ENCODE measurements at places on chromosomes 2 and 18.

- no peak for DNase-seq
Measured at GRCh38 chr2:125456693-125457363, 1199.1 kb upstream of the GYPC start.

DNA sequence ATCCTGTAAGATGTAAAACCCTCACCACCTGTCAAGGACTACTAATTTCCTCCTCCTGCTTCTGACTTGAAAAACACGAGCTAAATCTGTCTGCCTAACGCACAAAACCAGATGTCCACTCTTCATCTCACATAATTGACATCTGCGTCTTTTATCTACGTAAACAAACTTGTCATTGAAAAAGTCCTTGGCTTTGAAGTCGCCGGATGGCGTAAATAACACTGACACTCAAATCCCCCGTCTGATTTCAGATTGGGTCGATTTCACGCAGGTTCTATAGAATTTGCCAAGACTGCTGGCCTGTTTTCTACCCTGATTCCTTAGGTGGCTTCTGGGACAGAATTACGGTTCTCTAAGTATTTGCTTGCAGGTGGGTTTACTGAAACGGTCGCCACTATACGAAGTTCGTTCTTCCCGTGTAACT is 539 bp upstream of the MOB4 start:
- DNase-seq = no peak

- peak; percentile 49 for DNase-seq
Measured at GRCh38 chr2:241814643-241815476, 5.9 kb downstream of the NEU4 start.

DNA sequence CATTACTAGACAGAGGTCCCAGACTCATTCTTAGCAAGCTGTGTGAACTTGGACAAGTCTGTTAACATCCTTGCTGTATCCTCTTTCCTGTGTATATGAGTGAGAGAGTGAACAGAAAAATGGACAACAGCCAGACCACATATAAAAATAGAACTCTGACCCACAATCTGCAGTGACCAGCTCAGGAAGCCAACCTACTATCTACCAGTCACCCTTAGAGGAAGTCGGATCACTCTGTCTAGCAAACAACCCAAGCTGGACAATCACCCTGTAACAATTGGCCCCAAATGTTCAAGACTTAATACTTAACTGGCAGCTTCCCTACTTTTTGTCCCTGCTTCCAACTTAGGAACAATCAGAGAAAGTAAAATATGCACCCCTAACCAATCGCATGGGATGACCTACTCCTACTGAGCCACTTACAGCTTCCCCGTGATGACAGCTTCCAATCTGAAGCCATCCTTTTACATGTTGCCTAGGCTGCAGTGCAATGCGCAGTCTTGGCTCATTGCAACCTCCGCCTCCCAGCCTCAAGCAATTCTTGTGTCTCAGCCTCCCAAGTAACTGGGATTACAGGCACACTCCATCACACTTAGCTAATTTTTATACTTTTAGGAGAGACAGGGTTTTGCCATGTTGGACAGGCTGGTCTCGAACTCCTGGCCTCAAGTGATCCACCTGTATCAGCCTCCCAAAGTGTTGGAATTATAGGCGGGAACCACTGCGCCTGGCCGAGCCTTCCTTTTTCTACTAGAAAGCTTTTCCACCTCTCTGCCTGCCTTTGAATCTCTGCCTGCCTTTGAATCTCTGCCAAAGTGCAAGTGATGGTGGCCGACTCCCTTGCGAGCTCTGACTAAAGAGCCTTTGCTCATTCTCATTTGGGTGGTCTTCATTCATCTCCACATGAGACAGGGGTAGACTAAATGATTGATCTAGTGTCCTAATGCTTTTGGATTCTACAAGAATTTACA is 158.3 kb upstream of the NDUFV2 start:
- DNase-seq = no peak

DNA sequence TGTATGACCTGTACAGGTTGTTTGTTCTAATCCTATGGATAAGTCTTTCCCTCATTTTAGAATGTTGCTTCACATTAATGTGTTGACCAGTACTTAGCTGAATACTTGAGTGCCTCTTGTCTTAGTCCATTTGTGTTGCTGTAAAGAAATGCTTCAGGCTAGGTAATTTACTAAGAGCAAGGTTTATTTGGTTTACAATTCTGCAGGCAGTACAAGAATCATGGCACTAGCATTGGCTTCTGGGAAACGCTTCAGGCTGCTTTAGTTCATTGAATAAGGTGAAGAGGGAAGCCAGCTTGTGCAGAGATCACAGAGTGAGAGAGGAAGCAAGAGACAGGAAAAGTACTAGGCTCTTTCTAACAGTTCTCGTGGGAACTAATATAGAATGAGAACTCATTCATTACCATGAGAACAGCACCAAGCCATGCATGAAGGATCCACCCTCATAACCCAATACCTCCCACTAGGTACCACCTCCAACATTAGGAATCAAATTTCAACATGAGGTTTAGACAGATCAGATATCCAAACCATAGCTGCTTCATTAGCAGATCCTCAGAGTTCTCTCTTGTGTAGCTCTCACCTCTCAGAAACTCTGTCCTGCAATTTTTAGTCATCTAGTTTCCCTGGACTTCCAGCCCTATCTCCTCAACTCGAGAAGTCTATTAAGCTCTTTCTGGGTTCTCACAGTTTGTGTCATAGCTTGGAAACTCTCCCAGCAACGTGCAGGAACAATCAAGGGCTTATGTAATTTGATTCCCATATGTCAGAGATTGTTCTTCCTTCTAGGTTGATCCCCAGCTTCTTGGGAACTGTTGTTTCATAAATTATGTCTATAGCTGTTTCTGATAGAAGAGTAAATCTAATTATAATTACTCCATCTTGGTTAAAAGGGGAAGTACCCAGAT is 2082.3 kb upstream of the CELF4 start:
- DNase-seq = no peak

DNA sequence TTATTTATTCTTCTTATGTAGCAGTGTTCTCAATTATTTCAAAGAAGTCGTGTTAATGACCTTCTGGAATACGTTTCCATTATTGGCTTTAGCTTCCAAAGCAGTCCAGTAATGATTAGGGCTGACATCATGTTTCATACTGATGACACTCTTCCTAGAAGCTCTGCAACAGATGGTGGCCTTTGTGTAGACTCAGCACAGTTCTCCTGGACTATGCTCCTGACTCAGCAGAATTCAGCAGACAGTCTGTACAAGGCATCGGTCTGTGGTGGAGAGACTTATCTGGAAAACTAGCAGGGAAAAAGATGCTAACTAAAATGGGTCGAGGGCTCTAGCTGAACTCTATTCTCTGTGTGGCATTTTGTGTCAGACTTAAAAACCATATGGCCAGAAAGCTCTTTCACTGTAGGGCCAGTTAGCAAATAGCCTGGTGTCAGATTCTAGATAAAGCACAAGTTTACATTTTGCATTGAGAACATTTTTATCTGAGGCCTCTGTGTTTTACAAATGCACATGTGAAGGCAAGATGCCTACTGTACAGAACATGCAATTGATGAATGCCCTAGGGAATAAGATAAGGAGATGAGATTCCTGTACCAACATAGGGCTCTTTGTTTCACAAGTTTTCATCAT is 35.1 kb downstream of the GULP1 start:
- DNase-seq = no peak

- DNase-seq = no peak
Measured at GRCh38 chr2:36657703-36658102, 38.8 kb upstream of the VIT start.

DNA sequence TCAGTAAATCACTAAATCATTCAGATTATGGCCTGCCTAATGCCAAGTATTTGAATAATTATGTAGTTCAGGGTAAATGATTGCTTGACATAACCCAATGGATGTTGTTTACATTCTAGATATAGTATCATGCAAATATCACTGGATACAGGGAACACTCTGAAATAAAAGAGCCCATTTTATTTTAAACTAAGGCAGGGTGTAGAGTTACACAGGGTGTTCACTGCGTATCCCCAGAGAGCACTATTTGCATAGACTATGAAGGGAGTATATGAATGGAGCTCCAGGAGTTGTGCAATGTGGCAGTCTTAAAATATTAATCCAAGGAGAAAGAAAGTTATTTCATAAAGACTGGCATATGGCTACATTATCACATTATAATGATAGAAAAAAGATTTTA is 701.1 kb upstream of the KLHL29 start:
- DNase-seq = no peak

DNA sequence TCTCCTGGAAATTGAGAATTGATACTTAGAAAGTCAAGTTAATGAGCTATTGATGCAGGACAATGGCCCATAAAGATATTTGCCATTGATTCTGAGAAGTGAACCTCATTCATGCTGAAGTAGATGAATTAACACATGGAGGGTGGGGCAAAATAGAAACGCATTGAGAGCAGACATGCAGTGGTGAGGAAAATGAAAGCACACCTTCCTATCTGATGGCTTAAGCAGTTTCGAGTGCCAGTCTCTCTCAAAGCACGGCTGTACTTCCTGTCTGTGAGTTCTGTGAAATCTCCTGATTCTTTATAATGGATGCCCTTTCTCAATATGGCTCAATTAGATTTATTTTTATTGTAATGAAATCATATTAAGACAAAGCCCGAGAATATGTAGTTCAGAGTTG is 247.0 kb downstream of the TMX3 start:
- no peak for DNase-seq

DNA sequence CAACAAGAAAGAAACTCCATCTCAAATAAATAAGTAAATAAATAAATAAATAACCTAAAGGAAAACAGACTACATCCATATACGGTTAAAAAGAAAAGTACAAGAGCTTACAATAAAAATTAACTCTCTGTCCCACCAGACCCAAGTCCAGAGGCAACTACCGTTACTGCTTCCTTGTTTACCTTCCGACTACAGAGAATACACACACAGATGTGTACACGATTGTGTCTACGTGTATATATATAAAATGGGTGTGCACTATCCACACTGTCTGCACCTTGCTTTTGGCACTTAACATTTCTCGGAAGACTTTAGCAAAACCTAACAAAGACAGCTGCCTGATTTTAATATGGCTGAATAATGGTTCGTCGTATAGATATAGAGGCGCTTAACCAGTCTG is 69.9 kb downstream of the ACTR2 start:
- no peak for DNase-seq

- DNase-seq = no peak
Measured at GRCh38 chr2:62713837-62714236, 8.3 kb downstream of the EHBP1 start.

DNA sequence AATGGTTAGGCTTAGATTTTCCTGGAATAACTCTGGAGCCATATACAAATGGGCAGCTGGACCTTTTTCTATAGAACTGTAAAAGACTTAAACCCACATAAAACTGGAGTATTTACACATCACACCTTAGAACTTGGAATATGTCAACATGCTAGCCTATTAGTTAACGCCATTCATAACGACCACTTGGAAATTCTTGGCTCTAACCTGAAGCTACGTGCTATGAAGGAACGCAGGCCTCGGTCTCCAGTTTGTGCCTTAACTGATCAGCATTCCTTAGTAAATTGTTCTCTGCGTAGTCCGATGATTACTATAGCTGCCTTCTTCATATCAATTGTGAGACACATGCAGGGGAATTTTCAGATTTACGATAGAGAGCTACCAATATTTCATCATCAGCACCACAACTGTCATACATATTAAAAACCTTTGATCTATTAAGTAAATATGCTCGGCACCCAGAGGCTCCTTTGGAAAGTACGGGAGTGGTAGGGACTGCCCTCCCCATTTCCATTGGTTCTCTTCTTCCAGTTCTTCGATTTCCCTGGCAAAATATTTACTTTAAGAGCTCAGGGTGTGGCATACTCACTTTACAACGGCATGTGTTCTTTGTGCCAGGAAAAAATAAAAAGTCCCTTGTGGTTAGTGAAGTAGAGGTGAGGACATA is 17.5 kb upstream of the CCL20 start:
- DNase-seq = no peak

- DNase-seq = no peak
Measured at GRCh38 chr18:80249217-80250093, 2.1 kb upstream of the PARD6G start.

DNA sequence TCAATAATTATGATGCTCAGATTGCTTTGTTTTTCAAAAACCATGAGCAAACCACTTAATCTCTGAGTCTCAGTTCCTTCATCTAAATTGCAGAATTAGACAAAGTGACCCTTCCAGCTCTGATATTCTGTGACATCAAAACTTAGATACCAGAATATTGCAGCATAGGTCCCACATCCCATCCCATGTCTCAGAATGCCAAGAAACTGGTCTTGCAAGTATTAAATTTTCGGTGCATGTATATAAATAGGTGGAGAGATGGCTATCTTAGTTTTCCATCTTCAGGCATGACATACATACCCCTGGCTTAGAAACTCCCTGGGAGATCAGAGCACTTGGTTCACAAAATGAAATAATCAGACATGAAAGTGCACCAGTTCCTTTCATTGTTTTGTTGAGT is 39.8 kb downstream of the WDR75 start:
- DNase-seq = no peak

GRCh38 chr18:24735624-24736231 is 275.3 kb downstream of the HRH4 start:
- DNase-seq = no peak

Data from psoas muscle (tissue), 8 donors.